ENCODE measurements at places on chromosomes 2 and 18.
A peak's percentile ranks its signal among the peaks of the same experiment; 100 is the strongest.

- DNase-seq, result no peak
These were observed 55.1 kb downstream of the RHOB start for GRCh38 chr2:20501974-20502373.

DNA sequence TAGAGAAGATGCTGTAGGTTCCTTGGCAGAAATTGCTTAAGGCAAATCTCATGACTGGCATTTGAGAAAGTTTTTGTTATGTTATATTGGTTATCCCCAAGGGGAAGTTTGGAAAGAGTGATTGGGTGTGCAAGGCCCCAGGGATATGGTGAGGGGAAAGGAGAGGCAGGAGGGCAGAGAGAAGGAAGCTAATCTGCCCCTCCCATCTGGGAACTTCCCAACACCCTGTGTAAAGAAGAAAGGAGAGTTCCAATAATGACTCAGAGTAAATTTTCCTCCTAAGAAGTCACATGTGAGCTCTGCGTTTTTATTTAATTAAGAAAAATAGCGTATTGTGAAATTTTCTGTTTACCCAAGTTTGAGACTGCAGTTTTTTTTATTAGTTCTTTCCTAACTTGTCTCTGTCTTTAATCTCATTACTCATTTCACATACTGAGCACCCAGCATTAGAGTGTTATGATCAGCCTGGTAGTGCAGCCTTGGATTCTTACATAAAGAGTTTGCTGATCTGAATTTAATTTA lies 3.1 kb upstream of the KYNU start:
- no peak for DNase-seq

DNA sequence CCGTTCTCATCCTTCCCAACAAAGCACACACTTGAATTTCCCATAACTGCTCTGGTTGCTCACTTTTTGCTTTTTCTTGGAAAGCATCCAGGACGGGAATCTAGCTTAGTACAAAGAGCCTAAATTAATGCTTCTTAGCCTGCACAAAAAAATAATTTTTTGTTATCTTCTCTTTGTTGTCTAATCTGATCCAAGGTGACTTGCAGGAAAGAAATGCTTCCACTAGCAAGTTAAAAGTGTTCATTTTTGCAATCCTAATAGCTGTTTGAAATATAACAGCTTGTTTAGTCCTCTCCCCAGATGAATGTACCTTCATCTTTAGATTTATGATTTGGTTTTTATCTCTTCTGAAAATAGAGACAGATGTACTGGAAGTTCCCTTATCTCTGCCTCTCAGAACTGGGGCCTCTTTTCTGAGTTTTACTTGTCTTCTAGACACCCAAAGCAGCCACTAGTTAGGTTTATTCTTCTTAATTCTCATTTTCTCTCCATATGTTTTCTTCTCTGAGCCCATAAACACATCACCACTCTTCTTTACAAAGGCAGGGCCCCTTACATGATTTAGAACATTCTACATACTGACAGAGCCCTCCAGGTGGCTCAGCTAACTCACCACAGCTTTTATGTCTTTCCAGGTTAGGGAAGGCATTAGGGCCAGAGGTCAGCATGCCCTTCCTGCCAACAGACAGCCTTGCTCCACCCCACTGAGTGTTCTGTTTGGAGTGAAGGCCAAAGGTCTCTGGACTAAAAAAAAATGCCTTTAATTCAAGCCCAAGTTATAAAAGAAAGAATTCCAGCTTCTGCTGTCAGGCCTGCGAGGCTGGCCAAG lies 74.7 kb upstream of the MAP4K3 start:
- DNase-seq, result no peak

DNA sequence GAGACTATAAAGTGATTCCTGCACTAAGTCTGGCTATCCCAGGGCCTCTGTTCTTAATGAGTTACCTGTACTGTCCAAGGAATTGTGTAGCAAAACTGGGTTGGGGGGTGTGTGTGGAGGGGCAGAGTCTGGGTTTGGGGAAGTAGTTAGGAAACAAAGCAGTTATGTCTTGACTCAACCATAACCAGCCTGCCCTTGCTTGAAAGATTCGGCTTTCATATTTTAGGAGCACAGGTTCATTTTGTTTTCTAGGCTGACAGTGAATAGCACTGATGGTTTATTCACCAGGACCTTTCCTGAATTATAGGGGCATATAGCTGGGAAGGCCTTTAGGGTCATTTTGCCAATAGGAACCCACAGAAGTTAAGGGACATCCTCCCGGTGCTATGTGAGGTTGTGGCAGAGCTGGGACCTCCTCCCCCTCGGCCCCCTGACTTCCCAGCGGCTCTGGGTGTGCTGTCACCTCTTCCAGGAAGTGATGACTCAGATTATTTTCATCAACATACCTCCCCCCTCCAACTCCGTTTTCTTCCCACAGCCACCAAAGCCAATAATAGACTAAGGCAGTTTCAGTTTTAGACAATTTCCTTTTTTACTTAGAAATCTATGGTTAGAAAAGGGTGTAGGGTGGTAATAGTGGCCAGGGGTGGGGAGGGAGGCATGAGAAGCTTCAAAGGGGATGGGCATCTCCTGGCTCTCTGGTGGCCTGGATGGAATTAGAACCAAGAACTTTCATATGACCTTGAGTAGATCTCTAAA lies 44.8 kb downstream of the SETBP1 start:
- DNase-seq, result no peak

GRCh38 chr18:54878159-54878622 lies 49.9 kb downstream of the RAB27B start:
- peak; percentile 78 for DNase-seq

- DNase-seq, result no peak
These were observed 28.2 kb downstream of the OSBPL1A start for GRCh38 chr18:24369426-24369825.

- no peak for DNase-seq
These were observed 127.5 kb upstream of the ID2 start for GRCh38 chr2:8554296-8554806.

GRCh38 chr18:55275039-55275901 lies 312.7 kb downstream of the TCF4 start:
- DNase-seq, result no peak

DNA sequence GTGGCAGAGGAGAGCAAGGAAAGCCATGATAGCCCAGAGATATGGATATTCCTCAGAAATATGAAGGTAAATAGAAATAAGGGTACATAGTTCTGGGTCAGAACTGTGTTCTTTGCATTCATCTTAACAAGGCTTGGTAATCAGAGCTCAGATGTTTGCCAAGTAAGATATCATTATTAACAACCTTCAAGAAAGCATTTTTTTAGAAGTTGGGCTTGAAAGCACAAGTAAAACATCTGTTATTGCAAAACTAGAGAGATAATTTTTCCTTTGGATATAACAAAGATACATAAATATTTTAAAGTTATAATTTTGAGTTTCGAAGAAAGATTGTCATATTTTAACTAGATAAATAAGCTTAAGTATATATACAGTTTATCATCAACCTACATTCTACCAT lies 171.4 kb downstream of the ZNF804A start:
- no peak for DNase-seq

DNA sequence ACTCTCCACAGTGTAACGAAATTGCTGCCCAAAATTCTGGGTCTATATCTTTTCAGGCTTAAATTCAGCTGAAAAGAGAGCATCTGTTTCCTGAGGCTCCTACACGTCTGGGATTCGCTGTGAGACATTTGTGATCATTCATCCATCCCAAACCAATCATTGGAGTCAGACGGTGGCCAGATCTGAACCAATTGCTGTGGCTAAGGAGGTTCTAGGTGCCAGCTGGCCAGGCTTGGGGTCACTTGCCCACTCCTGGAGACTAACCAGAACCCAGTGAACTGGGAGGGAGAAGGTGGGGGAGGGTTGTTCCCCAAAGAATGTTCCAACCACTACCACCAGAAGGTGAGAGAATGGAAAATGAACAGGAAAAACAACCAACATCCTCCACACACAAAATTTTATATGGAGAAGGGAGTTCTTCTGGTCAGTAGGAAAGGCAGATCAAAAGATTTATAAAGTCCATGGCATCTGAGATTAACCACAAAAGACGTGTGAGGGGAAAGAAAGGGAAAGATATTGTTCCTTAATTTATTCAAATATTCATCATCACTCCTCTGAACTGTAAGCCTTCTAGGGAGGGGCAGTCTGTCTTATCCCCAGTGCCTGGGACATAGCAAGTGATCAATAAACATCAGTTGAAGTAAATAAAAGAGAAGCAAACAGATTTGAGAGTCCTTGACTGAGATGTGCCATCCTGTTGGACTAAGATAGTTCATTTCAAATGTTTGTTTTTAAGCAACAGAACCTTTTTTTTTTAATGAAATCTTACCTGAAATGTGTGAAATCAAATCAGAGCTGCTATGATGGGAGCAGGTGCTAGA lies 3.0 kb upstream of the RTKN start:
- DNase-seq, result no peak

GRCh38 chr2:143071185-143071876 lies 57.9 kb upstream of the ARHGAP15 start:
- DNase-seq, result no peak

DNA sequence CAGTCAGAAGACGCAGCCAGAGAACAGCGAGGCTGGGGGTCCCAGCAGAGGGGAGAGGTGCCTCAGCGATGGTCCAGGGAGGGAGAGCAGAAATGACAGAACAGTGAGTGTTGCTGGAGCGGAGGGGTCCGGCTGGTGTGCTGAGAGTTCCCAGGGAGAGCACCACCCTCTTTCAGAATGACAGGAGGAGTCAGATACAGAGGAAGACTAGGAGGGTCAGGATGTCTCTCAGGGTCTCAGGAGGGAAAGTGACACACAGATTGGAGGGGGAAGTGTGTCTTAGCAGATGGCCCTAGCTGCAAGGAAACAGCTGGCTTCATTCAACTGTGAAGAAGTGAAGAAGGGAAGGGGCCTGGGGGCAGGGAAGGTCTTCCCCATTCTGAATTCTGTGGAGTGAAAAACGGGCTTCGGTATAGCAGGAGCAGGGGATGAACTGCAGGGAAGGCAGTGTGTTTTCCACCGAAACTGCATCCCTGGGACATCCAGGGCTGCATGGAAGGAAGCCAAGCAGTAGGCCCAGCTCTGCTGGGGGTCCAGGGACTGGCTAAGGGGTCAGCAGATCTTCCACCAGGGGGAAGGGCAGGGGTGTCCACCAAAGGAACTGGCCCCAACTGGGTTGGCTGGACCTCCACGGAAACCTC lies 90.0 kb upstream of the OTOS start:
- no peak for DNase-seq

DNA sequence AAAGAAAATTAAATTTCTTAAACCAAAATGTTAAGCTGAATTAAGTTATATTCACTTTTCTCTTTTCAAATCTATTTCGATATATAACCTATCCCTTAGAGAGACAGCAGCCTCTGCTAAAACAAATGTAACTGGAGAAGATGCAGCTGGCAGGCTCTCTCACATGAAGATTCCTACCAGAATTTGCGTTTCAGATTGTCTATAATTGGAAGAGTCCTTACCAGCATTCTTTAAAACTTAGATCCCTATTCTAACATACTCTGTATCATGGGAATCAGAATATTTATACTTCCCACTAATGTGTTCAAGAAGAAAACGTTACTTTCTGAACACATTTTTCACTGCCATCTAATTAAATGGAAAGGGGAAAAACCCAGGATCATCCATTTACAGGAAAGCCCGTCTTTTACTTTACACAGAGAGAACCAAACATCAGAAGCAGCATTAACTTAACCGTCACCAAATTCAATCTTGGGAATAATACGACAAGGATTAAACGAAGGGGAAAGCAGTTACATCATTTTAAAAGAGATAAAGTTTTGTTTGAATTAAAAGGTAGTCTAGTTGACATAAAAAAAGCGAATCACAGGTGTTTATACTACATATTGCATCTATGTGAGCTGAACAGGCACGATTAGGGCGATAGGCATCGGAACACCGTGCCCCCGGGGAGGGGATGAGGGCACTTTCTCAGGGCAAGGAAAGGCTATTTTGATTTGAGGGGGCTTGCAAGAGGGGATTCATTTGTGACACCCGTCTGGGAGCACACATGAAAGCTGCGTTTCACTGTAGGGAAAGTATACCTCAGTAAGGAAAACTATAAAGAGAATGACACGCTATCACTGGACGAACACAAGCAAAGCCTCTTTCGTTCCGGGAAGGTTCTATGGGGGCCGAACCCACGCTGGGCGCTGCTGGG lies 1.3 kb downstream of the PTPN2 start:
- DNase-seq, result no peak

GRCh38 chr2:168515502-168515901 lies 59.4 kb downstream of the CERS6 start:
- no peak for DNase-seq
